ENCODE measurements at places on chromosomes 2 and 18.

GRCh38 chr18:47793609-47794008 is 136.8 kb downstream of the SMAD2 start:
- no peak for DNase-seq

- DNase-seq: no peak
Measured at GRCh38 chr18:74472312-74472711, 15.2 kb upstream of the DIPK1C start.

DNA sequence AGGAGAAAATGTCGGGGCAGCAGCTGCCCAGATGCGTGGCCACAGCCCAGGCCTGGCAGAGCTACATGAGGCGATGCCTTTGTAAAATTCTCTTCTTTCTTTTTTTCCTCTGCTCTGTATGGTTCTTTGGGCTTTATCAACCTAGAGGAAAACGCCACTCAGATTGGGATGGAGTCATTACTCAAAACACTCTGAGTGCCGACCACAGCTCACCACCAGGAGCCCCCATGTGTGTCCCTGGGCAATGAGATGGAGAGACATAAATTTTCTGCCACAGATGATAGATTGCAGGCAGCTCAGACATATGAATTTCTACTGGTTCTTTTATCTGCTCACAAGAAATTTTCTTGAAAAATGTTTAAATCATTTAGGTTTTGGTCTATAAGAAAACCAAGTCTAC is 56.0 kb downstream of the PARD6G start:
- no peak for DNase-seq

DNA sequence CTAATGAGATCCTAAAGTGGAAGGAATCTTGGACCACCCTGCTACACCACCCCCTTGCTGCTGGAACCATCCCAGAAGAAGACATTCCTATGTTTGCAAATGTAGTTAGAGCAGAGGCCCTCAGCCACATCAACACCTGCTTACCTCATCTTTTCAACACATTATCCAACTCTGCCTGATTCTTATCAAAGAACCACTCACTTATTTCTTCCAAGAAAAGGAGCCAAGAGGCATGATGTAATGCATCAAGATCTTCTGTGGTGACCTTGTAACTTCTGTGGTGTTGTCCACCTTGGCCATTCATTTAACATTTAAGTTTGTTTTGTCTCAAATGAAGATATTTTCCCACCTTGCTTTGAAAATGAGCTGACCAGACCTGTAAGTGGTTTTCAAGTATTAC is 338.1 kb downstream of the CTNNA2 start:
- no peak for DNase-seq

DNA sequence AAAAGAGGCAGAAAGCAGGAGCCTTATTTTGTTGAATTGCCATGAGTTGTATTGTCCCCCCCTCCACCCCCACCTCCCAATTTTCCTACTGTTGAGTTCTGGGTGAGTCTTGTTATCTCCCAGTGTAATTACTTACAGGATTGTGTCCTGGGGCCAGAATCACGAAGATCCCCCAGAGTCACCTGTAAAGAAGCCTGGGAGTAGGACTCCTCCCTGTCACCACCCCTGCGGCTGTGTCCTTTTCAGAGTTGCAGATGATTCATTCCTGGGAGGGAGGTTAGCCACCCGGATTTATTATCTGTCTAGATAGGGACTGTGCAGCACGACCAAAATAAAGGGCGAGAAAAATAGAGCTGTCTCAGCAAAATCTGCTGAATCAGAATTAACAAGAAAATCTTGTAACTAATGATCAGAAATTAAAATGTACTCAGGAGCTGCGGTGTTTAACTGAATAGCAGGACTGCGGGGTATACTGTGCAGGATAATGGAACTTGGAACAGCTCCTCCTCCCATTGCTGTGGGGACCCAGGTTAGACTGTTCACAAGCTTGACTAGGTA is 81.7 kb upstream of the CAPN13 start:
- no peak for DNase-seq

- DNase-seq: no peak
Measured at GRCh38 chr18:23462876-23463275, 9.8 kb downstream of the RIOK3 start.

DNA sequence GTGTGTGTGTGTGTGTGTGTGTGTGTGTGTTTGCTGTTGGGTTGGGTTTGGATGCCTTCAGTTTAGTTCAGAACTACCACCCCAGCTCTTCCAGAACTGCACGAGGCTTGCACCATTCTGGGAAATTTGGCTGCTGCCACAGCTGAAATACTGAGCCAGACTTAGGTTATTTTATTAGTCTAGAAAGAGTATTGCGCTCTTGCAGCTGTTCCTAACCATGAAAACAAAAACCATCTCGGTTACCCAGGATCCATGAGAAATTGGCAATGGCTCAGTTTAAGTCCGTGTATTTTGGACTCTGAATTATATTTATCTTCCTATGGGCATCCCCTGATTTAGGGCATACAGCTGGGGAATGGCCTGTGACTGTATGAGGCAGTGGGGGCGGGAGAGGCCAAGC is 83.2 kb downstream of the TANC1 start:
- DNase-seq: no peak

DNA sequence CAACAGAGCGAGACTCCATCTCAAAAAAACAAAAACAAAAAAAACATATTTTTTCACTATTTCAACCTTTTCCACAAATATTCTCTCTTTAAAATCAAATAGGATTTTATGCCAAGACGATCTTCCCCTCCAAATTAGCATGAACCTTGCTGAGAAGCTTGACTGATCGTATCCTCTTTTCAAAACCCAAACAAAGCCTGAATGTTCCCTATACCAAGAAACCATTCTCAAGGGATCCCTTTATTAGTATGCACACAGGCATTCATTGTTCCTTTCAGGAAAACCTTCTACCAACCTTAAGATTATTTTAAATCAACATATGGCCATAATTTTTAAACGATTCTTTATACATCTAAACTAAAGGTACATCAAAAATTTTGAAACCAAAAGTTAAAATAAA is 6.3 kb downstream of the SPIRE1 start:
- no peak for DNase-seq

DNA sequence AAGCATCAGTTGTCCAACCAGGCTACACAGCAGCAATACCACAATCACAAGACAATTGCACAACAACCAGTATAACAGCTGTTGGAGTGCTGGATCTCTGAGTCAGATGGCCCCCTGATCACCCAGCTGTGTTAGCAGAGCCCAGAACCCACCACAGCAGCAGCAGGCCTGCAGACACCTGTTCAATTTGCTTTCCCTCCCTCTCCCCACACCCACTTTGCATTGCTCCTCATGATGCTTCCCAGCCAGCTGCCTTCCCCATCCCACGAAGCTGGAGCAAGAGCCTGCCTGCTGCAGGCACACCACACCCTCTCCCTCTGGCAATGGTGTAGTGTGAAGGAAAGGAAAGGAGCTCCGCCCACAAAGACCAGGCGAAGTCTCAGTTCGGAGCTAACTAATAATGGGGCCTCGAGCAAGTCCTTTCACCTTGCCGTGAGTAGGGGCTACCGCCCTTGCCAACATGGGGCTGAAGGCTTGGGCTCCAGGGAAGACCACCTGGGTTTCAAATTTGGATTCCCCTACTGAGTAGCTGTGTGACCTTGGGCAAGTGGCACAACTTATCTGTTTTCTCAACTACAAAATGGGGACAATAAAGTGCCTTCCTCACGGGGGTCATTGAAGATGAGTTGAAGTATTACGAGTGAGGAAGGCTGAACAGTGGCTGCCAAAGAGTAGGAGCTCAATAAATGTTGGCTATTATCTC is 19.4 kb upstream of the ZBTB7C start:
- DNase-seq: no peak

DNA sequence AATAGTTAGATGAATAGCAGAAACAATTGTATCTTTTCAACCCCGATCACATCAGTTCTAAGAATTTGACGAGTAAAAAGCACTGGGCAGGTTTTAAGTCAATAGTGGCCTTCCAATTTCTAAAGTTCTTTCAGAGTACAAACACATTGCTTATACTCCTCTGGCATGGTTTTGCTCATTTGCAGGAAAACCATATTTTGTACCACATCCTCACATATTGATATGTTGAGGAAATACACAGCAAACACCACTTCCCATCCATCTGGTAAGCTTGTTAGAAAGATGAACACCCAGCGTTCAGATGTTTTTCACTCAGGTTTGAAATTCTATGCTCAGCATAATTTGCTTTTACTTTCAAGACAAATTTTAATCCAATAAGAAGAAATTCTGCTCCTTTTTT is 344.6 kb upstream of the ACVR2A start:
- DNase-seq: no peak

DNA sequence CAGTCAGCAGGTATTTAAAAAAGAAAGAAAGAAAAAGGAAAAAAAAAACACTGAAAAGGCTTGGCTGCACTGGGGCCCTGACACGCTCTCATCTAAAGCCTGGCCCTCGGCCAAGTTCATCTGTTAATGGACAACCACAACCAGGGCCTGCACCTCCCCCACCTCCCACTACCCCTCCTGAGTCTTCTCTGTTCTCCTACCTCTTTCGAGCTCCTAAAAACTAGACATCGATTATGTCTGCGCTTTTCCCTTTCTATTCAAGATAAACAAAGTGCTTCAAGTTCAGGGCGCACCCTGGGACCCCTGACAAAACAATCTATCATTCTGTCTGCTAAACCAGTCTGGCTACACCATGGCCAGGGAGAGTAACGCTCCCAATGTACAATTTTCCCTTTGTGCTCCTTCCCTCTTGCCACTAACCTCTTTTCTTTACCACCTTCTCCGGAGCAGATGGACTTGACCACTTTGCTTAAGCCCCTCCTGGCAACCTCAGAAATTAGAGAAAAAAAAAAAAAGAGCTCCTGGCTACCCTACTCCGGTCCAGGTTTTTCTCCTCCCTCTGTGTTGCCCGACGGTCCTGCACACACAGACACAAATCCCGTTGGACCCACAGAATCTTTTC is 22.7 kb downstream of the BCL11A start:
- DNase-seq: no peak

DNA sequence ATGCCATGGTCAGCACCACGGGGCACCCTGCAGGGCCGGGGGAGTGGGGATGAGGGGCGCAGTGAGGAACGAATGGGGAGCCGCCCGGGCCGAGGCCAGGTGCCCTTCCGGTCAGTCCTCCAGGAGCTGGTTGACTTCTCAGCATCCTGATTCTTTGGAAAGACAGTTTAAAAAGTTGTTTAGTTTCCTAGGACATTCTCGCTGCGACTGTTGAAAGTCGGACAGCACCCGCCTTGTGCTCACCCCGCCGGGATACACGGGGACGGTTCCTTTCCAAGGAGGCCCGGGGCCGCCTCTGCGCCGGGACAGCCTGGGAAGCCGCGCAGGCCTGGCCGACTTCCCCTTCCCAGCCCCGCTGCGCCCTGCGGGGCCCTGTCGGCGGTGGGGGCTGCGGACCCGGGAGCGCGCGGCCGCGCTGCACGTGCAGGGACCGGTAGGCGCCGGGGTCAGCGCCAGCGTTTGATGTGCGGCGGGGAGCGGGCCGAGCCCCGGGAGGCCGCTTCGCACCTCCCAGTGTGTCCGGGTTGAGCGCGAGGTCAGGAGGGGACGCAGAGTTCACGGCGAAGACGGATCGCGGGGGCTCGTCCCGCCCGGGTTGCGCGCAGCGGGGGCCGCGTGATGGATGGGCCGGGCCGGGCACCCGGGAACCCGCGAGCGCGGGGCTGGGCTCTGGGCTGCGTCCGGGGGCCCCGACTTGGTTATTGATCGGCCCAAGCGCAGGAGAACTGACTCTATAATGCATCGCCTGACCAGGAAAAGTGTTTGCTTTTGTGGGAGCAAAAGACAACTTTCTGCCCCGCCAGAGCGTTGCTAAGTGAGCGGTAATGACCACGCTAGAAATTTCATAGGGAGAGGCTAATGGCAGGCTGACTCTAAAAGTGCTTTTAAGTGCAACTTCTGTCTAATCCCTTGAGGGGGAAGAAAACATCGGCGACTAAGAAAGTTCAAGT is 28.0 kb upstream of the SMIM21 start:
- no peak for DNase-seq

- no peak for DNase-seq
Measured at GRCh38 chr2:143955401-143956065, 564.4 kb downstream of the ZEB2 start.

GRCh38 chr2:13806539-13806938 is 826.0 kb upstream of the LRATD1 start:
- DNase-seq: no peak

- no peak for DNase-seq
Measured at GRCh38 chr2:68244456-68244855, 7.9 kb downstream of the PPP3R1 start.

DNA sequence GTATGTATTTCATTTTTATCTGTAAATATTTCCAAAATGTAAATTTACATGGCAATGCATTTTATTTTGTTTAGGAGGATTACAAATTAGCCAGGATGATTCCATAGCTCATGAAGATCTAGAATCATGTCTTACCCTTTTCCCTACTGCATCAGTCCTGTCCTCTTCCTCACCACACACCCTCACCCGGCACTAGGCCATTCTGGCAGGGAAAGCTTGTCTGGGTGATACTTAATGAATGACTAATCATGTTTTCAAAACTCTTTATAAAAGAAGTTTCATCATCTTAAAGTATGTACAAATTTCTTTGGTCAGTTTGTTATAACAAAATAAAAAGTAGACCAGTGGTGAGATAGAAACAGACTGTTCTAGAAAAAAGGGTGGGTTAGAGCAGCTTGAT is 283.3 kb upstream of the VWC2L start:
- no peak for DNase-seq

DNA sequence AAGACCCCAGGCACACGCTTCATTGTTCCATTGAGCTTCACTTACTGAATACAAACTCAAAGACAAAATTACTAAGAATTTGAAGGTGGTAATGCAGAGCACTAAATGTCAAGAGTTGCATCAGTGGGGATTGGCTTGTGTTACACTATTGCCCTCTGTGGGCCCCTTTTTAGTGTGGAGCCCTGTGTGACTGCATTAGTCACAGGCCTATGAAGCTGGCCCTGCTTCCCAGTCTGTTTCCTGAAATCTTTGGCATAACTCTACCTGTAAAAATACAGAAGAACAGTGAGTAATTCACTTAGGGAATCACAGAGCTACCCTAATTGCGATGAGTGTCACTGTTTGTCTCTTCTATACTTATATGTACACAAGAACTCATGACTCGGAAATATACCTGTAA is 40.0 kb upstream of the STPG4 start:
- no peak for DNase-seq
